WTC11 (cell line): ENCODE measurements at places on chromosomes 6 and 20. TPM values are rescaled to one million over a fixed set of nuclear protein-coding genes. Genes with fewer than 3 reads are reported as not detected.

DNA sequence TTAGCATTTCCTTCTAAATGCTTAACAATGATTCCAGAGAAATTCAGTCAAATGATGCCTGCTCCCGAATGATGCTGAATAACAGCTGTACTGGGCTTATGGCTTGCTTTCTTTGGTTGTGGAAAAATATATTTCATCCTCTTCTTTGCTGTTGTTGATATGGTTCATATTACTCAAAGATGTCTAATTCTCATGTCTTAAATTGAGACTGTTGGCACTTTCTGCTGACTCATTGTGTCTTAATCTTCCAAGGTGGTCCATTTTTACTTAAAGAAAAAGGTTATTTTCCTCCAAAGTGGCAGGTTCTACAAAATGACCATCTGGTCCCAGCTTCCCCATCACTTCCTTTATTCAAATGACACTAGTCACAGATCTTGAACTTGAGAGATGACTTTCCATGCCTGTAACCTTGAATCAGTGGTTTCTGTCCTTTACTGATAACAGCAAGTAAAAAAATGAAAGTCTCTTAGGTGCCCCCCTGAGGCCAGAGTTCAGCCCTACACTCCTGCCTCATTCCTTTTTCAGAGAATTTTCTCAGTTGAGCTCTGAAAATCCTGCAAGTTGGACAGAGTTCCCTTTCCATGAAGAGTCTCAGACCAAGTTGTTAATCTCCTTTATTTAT, 6.9 kb downstream of the SNAP25 start:
- peaks cover 10% of the 10 kb centered on the region for H3K27me3 ChIP-seq
- DNase-seq, result no peak
- peak overlapping the region; percentile 39 for H3K27ac ChIP-seq

GRCh38 chr6:166595949-166596348, 9.5 kb upstream of the RAMACL start:
- no peaks in the 10 kb centered on the region for H3K36me3 ChIP-seq
- H3K27ac ChIP-seq, result no peak overlapping the region
- H3K27me3 ChIP-seq, result no peaks in the 10 kb centered on the region
- peaks cover 35% of the 10 kb centered on the region for H3K4me1 ChIP-seq
- H3K4me3 ChIP-seq, result no peak overlapping the region

Gene B3GAT2
- 0.70 to 0.85 TPM (median 0.71 TPM) in 3 replicates for total RNA-seq

Gene CST7
- total RNA-seq, result not detected in 3 replicates

Gene RAD21L1
- 0.62 to 0.77 TPM (median 0.73 TPM) in 3 replicates for total RNA-seq

- H3K36me3 ChIP-seq, result peaks cover 12% of the 10 kb centered on the region
- DNase-seq, result no peak
- H3K4me3 ChIP-seq, result no peak overlapping the region
- H3K4me1 ChIP-seq, result peaks cover 16% of the 10 kb centered on the region
- no peak overlapping the region for H3K27ac ChIP-seq
These were observed 92.8 kb downstream of the ESR1 start for GRCh38 chr6:151900256-151900655.

Gene FAM184A
- 13.3 to 19.2 TPM (median 16.2 TPM) in 3 replicates for total RNA-seq

Gene PPDPF
- 170 to 210 TPM (median 205 TPM) in 3 replicates for total RNA-seq

Gene SYCP2
- total RNA-seq, result 0.31 to 0.69 TPM (median 0.55 TPM) in 3 replicates

Gene LHFPL5
- total RNA-seq, result not detected in 3 replicates

Gene PCSK2
- 0.74 to 1.1 TPM (median 0.98 TPM) in 3 replicates for total RNA-seq

DNA sequence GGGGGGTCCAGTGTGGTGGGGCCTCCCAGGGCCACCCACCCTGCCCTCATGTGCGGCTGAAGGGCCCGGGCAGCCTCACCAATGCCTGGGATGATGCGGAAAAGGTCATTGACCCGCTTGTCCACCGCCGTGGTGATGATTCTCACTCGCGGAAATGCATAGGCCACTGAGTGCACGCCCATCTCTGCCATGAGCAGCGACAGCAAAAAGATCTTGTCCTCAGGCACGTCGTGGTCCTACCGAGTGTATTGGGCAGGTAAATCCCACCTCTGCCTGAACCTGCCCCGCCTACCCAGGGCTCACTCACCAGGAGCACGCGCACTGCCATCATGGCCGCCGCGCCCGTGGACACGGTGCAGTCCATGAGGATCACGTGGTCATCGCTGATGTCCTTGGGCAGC, 16.1 kb downstream of the UCKL1 start:
- peaks cover 2% of the 10 kb centered on the region; the same call in 1 of the 2 replicates for H3K36me3 ChIP-seq
- H3K27ac ChIP-seq, result no peak overlapping the region
- H3K27me3 ChIP-seq, result no peaks in the 10 kb centered on the region
- peaks cover 6% of the 10 kb centered on the region for H3K4me1 ChIP-seq

Gene ALDH5A1
- total RNA-seq, result 5.1 to 6.7 TPM (median 5.5 TPM) in 3 replicates

DNA sequence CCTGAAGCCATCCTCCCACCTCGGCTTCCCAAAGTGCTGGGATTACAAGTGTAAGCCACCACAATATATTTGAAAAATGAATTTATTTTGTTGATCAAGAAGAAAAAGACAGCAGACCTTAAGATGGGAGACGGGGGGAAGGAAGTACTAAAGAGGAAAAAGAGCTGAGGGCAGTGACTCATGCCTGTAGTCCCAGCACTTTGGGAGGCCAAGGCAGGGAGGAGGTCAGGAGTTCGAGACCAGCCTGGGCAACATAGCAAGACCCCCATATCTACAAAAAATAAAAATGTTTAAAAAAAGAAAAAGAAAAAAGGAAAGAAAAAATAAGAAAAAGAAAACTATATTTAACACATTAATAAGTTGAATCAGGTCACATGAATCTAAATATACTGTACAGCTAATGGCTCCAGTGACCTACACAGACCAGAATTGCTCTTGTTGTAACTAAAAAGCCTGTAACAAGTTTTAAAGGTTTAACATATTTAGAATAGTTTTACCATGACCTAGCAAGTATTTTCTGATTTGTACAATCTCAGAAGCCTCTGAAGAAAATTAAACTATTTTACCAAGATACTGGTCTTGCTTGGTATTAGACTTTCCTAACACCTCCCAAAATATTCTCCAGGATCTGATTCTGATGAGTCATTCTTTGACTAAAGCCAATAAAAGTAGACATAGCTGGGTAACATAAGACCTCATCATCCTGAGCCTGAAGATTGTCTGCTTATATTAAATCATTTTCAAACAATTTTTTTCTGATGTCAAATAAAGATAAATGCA, 4.3 kb upstream of the AKIRIN2 start:
- H3K36me3 ChIP-seq, result no peaks in the 10 kb centered on the region
- peaks cover 6% of the 10 kb centered on the region for H3K4me1 ChIP-seq
- H3K27ac ChIP-seq, result no peak overlapping the region
- no peak overlapping the region for H3K4me3 ChIP-seq
- H3K27me3 ChIP-seq, result no peaks in the 10 kb centered on the region

GRCh38 chr6:18603361-18603760, 216.2 kb downstream of the RNF144B start:
- no peak overlapping the region for H3K4me3 ChIP-seq
- H3K27me3 ChIP-seq, result no peaks in the 10 kb centered on the region
- peaks cover 4% of the 10 kb centered on the region for H3K4me1 ChIP-seq
- H3K36me3 ChIP-seq, result peaks cover 7% of the 10 kb centered on the region; the same call in 1 of the 2 replicates
- no peak overlapping the region for H3K27ac ChIP-seq

GRCh38 chr6:45746046-45746445, 269.6 kb downstream of the CLIC5 start:
- H3K27me3 ChIP-seq, result no peaks in the 10 kb centered on the region
- peaks cover 8% of the 10 kb centered on the region for H3K4me1 ChIP-seq
- no peak overlapping the region for H3K4me3 ChIP-seq
- no peak for DNase-seq
- H3K27ac ChIP-seq, result no peak overlapping the region
- H3K36me3 ChIP-seq, result peaks cover 8% of the 10 kb centered on the region

Gene PRDM13
- total RNA-seq, result 0.09 to 0.14 TPM (median 0.11 TPM) in 3 replicates

- H3K4me1 ChIP-seq, result peaks cover 10% of the 10 kb centered on the region
- H3K27me3 ChIP-seq, result no peaks in the 10 kb centered on the region
- no peaks in the 10 kb centered on the region for H3K36me3 ChIP-seq
- H3K4me3 ChIP-seq, result no peak overlapping the region
These were observed 38.5 kb downstream of the EYA2 start for GRCh38 chr20:46933150-46933549.

DNA sequence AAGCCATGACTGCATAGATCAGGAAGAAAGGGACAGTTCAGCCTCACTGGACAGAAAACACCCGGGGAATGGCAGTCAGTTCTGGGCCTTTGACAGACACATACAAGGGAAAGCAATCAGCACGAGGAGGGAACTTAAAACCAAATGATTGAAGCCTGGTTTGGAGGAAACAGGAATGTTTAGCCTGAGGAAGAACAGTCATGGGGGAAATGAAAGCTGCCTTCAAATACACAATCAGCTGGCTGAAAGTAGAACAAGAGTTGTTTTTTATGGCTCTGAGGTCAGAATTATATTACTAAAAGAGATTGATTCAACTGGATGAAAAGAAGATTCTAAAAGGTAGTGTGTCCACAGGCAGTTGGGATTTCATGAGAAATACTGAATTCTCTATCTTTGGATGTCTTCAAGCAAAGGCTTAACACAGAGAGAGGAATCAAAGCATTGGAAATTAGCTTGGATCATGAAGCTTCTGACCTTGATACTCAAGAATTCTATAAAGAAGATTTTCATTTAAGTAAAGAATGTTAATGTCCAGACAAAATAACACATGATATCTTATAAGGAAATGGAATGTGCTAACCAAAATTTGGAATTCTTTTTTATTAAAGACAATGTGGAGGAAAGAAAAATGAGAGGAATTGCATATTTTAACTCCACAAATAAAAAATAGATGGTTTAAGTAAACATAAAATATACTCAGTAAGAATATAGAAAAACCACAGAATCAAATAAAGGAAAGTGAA, 216.6 kb downstream of the IBTK start:
- DNase-seq, result no peak
- H3K36me3 ChIP-seq, result no peaks in the 10 kb centered on the region
- H3K4me3 ChIP-seq, result no peak overlapping the region

GRCh38 chr6:169707772-169708171, 5.8 kb downstream of the C6orf120 start:
- peaks cover 23% of the 10 kb centered on the region for H3K36me3 ChIP-seq
- H3K27me3 ChIP-seq, result no peaks in the 10 kb centered on the region
- H3K4me1 ChIP-seq, result peaks cover 17% of the 10 kb centered on the region
- no peak overlapping the region for H3K4me3 ChIP-seq

Gene CD40
- 12.9 to 15.3 TPM (median 14.8 TPM) in 3 replicates for total RNA-seq

Gene EPB41L1
- total RNA-seq, result 37.7 to 38.7 TPM (median 38.1 TPM) in 3 replicates

GRCh38 chr20:64256282-64256935, 861 bp downstream of the PCMTD2 start:
- H3K36me3 ChIP-seq, result no peaks in the 10 kb centered on the region; the same call in 1 of the 2 replicates
- H3K4me3 ChIP-seq, result peak overlapping the region; percentile 92
- DNase-seq, result no peak

DNA sequence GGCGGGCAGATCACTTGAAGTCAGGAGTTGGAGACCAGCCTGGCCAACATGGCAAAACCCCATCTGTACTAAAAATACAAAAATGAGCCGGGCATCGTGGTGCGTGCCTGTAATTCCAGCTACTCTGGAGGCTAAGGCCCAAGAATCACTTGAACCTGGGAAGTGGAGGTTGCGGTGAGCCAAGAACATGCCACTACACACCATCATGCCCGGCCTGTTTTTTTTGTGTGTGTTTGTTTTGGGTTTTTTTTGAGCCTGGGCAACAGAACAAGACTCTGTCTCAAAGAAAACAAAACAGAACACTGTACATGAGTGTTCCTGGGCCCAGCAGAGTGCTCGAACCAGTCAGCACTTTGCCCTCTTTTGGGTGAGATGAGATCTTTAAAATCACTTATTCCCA, 159.1 kb downstream of the MTHFD1L start:
- DNase-seq, result no peak
- H3K4me1 ChIP-seq, result peaks cover 16% of the 10 kb centered on the region; the same call in 1 of the 2 replicates
- no peak overlapping the region for H3K27ac ChIP-seq
- H3K4me3 ChIP-seq, result no peak overlapping the region
- peaks cover 29% of the 10 kb centered on the region for H3K36me3 ChIP-seq
- H3K27me3 ChIP-seq, result no peaks in the 10 kb centered on the region

DNA sequence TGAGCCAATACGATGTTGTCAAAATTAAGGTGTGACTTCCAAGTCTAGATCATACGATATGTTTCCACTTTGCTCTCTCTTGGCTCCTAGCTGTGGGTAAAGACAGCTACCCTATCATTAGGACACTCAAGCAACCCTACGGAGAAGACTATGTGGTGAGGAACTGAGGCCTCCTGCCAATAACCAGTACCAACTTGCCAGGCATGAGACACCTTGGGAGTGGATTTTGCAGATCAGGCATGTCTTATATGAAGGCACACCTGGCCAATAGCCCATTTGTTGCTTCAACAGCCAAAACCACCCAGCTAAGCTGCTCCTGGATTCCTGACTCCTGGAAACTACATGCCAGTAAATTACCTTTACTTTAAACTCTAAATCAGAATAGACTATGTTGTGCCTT, 863.4 kb downstream of the DHX35 start:
- peaks cover 18% of the 10 kb centered on the region for H3K4me1 ChIP-seq
- H3K27ac ChIP-seq, result no peak overlapping the region
- H3K4me3 ChIP-seq, result no peak overlapping the region
- no peak for DNase-seq
- no peaks in the 10 kb centered on the region for H3K27me3 ChIP-seq
- no peaks in the 10 kb centered on the region for H3K36me3 ChIP-seq

- no peaks in the 10 kb centered on the region for H3K4me1 ChIP-seq
- no peaks in the 10 kb centered on the region for H3K27me3 ChIP-seq
- no peak overlapping the region for H3K4me3 ChIP-seq
- no peak for DNase-seq
- no peak overlapping the region for H3K27ac ChIP-seq
- peaks cover 49% of the 10 kb centered on the region for H3K36me3 ChIP-seq
These were observed 58.8 kb downstream of the GNAS start for GRCh38 chr20:58911309-58911708.

- no peak overlapping the region for H3K4me3 ChIP-seq
- no peak for DNase-seq
- H3K4me1 ChIP-seq, result peaks cover 8% of the 10 kb centered on the region
- H3K27ac ChIP-seq, result no peak overlapping the region
- no peaks in the 10 kb centered on the region for H3K36me3 ChIP-seq
- H3K27me3 ChIP-seq, result peaks cover 3% of the 10 kb centered on the region; the same call in 1 of the 2 replicates
These were observed 26.0 kb downstream of the SDCBP2 start for GRCh38 chr20:1302685-1303541.

DNA sequence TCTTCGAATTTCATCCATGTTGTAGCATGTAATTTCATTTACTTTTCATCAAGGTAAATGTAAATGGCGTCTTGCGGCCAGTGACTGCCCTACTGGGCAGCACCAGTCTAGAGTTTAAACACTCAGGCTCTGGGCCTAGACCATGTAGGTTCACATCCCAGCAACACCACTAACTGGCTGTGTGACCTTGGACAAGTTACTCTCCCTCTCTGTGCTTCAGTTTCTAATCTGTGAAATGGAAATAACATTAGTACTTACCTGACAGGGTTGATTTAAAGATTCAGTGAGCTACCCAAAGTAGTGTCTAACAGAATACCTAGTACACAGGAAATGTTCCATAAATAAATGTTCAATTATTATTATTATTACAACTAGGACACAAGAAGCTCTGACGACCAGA, 29.3 kb downstream of the PDRG1 start:
- H3K27me3 ChIP-seq, result peaks cover 6% of the 10 kb centered on the region
- H3K4me3 ChIP-seq, result no peak overlapping the region
- DNase-seq, result no peak
- peaks cover 19% of the 10 kb centered on the region for H3K4me1 ChIP-seq
